ENCODE measurements at places on chromosomes 12 and 14.

GRCh38 chr14:96888158-96888557 is 91.0 kb downstream of the VRK1 start:
- no peak for DNase-seq

DNA sequence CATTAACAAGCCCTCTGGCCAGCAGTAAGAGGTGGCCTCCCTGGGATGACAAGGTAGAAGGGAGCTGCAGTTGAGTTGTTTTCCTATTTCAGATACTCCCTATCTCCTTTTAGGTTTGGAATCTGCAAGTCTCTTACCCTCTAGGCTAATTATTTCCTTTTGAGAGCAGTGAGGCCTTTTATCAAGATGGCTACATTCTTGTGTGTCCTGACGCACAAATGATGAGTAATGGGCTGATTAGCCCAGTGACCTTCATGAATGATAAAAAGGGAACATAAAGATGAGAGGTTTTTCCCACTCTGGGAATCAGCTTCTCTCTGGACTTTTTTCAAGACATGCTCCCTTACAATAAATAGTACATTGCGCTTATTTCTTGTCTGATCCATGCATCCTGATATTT is 22.9 kb downstream of the DYRK2 start:
- DNase-seq, result no peak

DNA sequence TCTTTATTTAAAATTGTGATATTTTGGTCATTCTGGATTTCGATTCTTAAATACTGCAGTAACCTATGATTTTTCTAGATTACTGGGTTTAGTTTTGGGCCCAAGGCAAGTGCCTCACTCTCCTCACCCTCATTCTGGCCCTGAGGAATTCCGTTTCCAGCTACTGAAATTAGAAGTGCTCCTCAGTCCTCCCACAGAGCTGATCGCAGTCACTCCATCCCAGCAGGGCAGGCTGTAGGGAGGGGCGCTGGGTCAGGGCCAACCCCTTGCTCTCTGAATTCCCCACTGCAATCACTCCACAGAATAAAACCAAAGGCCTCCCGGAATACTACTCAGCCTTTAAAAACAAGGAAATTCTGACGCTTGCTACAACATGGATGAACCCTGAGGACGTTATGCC is 66.5 kb upstream of the DIO3 start:
- no peak for DNase-seq

- no peak for DNase-seq
Observed at GRCh38 chr14:21454843-21455544, 929 bp downstream of the CHD8 start.

- DNase-seq, result no peak
Observed at GRCh38 chr14:36173161-36173560, 3.4 kb downstream of the PTCSC3 start.

- DNase-seq, result no peak
Observed at GRCh38 chr12:125956186-125956585, 891.0 kb downstream of the AACS start.

Measured in D721Med (cell line).